Mesothelial cell of epicardium (in vitro differentiated cells): ENCODE measurements at places on chromosomes 13 and 19. TPM values are rescaled to one million over a fixed set of nuclear protein-coding genes. Genes with fewer than 3 reads are reported as not detected.

- no peaks in the 10 kb centered on the region for H3K4me1 ChIP-seq
- H3K27ac ChIP-seq: no peak overlapping the region
- H3K27me3 ChIP-seq: peaks cover 4% of the 10 kb centered on the region
- H3K36me3 ChIP-seq: no peaks in the 10 kb centered on the region
- H3K4me3 ChIP-seq: no peak overlapping the region
- DNase-seq: no peak
Measured at GRCh38 chr19:3851254-3852176, 17.3 kb downstream of the ZFR2 start.

DNA sequence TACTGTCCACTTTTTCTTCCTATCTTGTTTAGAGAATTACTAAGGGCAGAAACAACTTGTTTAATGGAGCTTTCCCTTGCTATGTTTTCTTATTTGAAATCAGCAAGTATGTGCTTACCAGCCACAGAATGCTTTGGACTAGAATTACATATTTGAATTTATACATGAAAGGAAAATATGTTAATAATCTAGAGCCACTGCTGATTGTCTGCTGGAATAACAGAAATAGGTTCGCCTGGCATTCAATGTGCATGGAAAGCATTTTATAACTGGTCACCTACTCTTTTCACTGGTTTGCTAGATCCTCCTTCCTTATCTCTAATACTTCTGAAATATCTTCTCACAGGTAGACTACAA, 8.0 kb downstream of the EFNB2 start:
- no peaks in the 10 kb centered on the region for H3K27me3 ChIP-seq
- peak overlapping the region; percentile 95 for H3K27ac ChIP-seq
- H3K4me3 ChIP-seq: peak overlapping the region; percentile 33
- H3K36me3 ChIP-seq: peaks cover 2% of the 10 kb centered on the region

- H3K4me1 ChIP-seq: peaks cover 3% of the 10 kb centered on the region
- no peaks in the 10 kb centered on the region for H3K27me3 ChIP-seq
- DNase-seq: no peak
- peaks cover 21% of the 10 kb centered on the region for H3K36me3 ChIP-seq
Measured at GRCh38 chr13:113327391-113327765, 30.3 kb downstream of the LAMP1 start.

- peaks cover 6% of the 10 kb centered on the region for H3K4me1 ChIP-seq
- peaks cover 38% of the 10 kb centered on the region for H3K36me3 ChIP-seq
- H3K27me3 ChIP-seq: no peaks in the 10 kb centered on the region
- H3K4me3 ChIP-seq: no peak overlapping the region
- H3K27ac ChIP-seq: no peak overlapping the region
Measured at GRCh38 chr19:53374288-53374687, 8.8 kb downstream of the ZNF525 start.

DNA sequence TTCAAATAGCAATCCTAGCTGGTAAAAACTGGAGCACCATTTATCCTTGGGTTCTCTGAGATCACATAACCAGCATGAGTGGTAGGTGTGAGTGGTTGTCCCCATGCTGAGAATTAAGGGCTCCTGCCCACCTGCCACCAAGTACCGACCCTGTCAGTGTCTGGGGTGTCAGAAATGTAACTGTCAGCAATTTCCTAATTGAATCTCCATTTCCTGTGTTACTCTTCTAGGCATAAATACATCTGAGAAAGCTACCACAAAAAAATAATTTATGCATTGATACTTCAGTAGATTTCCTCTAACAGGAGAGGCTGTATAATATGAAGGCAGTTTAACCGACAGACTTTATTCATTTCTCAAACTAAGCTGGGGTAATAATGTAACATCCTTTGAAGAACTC, 25.1 kb downstream of the CPB2 start:
- no peaks in the 10 kb centered on the region for H3K4me1 ChIP-seq
- H3K27me3 ChIP-seq: peaks cover 17% of the 10 kb centered on the region
- H3K4me3 ChIP-seq: no peak overlapping the region
- H3K36me3 ChIP-seq: no peaks in the 10 kb centered on the region
- H3K27ac ChIP-seq: no peak overlapping the region

DNA sequence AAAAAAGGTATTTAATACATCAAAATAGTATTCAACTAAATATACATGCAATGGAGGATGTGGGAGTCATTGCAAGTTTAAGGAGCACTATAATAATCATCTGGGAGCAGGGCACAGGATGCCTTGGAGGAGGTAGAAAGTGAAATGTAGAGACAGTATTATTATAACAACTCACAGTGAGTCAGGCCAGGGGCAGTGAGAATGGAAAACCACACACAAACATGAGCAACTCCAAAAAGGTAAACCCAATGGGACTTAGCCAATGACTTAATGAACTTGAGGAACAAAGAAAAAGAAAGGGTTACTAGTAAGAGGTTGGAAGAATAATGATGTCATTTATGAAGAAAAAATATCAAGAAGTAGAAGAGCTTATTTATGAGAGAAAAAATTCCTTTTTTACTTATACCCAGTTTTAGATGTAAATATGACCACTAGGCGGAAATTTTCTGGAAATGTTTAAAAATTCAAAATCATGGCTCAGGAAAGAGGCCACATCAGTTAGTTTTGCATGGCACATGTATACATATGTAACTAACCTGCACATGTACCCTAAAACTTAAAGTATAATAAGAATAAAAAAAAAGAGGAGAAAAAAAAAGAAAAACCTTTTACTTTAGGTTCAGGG, 389.3 kb downstream of the SUCLA2 start:
- DNase-seq: no peak
- H3K4me1 ChIP-seq: no peaks in the 10 kb centered on the region
- H3K27ac ChIP-seq: no peak overlapping the region
- H3K4me3 ChIP-seq: no peak overlapping the region
- H3K27me3 ChIP-seq: no peaks in the 10 kb centered on the region
- H3K36me3 ChIP-seq: no peaks in the 10 kb centered on the region

GRCh38 chr13:21202767-21203531, 26.5 kb downstream of the MRPL57 start:
- H3K4me3 ChIP-seq: no peak overlapping the region
- no peaks in the 10 kb centered on the region for H3K4me1 ChIP-seq
- DNase-seq: no peak
- no peaks in the 10 kb centered on the region for H3K27me3 ChIP-seq
- H3K27ac ChIP-seq: no peak overlapping the region

- no peak overlapping the region for H3K4me3 ChIP-seq
- no peaks in the 10 kb centered on the region for H3K36me3 ChIP-seq
- no peak for DNase-seq
- no peak overlapping the region for H3K27ac ChIP-seq
- H3K27me3 ChIP-seq: no peaks in the 10 kb centered on the region
Measured at GRCh38 chr13:39910041-39910440, 254.6 kb downstream of the COG6 start.

- DNase-seq: no peak
- H3K4me1 ChIP-seq: no peaks in the 10 kb centered on the region
- H3K27me3 ChIP-seq: peaks cover 23% of the 10 kb centered on the region
- no peak overlapping the region for H3K4me3 ChIP-seq
Measured at GRCh38 chr19:35195830-35196229, 32.7 kb downstream of the FAM187B start.

DNA sequence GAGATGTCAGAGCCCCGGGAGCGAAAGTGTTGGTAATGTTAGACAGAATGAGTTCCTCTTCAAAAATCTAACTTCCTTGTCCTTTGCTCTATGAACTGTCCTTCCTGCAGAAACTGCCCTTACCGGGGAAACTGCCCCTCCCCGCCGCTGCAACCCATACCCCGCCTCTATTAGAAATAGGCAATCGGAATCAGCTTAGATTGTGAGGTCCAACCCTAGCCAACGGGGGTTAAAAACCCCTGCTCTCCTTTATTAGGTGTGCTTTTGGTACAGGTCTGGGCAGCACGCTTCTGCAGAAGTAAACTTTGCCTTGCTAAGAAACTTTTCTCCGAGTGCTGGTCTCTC, 11.5 kb upstream of the CAPNS1 start:
- H3K27me3 ChIP-seq: no peaks in the 10 kb centered on the region
- no peak for DNase-seq
- peaks cover 8% of the 10 kb centered on the region for H3K36me3 ChIP-seq
- H3K4me3 ChIP-seq: peak overlapping the region; percentile 75

- peaks cover 4% of the 10 kb centered on the region for H3K36me3 ChIP-seq
- H3K4me1 ChIP-seq: peaks cover 20% of the 10 kb centered on the region
- H3K27ac ChIP-seq: no peak overlapping the region
- H3K4me3 ChIP-seq: no peak overlapping the region
- peaks cover 9% of the 10 kb centered on the region for H3K27me3 ChIP-seq
Measured at GRCh38 chr19:49335784-49336481, 727 bp downstream of the CD37 start.

- no peaks in the 10 kb centered on the region for H3K36me3 ChIP-seq
- H3K4me3 ChIP-seq: no peak overlapping the region
- H3K27ac ChIP-seq: no peak overlapping the region
- H3K27me3 ChIP-seq: peaks cover 47% of the 10 kb centered on the region
Measured at GRCh38 chr13:78875792-78876580, 217.0 kb upstream of the OBI1 start.

- peaks cover 14% of the 10 kb centered on the region for H3K36me3 ChIP-seq
- H3K27ac ChIP-seq: no peak overlapping the region
- H3K27me3 ChIP-seq: peaks cover 33% of the 10 kb centered on the region
- H3K4me1 ChIP-seq: peaks cover 5% of the 10 kb centered on the region
- no peak overlapping the region for H3K4me3 ChIP-seq
- DNase-seq: no peak
Measured at GRCh38 chr13:113162783-113163685, 4.6 kb downstream of the PROZ start.

DNA sequence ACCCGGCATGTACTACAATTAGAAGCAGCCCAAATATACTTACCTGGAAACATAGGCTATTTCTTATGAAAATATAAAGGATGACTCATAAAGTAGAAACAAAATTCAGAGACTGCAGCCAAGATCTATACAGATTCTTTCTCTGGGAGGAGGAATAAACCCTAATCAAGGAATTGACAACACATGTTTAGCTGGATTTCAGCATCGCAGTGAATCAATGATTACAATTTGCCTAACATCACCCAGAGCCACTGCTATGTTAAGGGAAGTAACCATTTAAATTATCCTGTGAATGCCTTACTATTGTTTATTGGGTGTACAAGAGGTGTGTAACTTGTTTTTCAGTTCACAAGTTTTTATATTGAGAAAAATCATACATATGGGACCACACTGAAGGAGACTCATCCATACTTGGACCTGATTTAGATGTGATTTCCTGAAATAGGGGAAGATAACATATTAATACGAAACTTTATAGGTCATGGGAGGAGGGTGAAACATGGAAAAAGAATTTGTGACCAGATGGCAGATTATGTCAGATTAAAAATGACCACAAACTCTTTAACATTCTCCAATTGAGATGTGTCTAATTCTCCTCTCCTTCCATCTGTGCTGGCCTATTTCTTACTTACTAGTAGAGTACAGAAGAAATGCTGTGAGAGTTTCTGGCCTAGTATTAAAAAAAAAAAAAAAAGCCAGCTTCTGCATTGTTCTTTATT, 1168.4 kb downstream of the SLITRK1 start:
- no peak for DNase-seq
- H3K27me3 ChIP-seq: no peaks in the 10 kb centered on the region
- H3K27ac ChIP-seq: no peak overlapping the region
- no peaks in the 10 kb centered on the region for H3K36me3 ChIP-seq

GRCh38 chr13:102872131-102872530, 26.3 kb downstream of the ERCC5 start:
- peaks cover 43% of the 10 kb centered on the region for H3K36me3 ChIP-seq
- H3K27ac ChIP-seq: no peak overlapping the region
- DNase-seq: no peak
- H3K4me3 ChIP-seq: no peak overlapping the region

DNA sequence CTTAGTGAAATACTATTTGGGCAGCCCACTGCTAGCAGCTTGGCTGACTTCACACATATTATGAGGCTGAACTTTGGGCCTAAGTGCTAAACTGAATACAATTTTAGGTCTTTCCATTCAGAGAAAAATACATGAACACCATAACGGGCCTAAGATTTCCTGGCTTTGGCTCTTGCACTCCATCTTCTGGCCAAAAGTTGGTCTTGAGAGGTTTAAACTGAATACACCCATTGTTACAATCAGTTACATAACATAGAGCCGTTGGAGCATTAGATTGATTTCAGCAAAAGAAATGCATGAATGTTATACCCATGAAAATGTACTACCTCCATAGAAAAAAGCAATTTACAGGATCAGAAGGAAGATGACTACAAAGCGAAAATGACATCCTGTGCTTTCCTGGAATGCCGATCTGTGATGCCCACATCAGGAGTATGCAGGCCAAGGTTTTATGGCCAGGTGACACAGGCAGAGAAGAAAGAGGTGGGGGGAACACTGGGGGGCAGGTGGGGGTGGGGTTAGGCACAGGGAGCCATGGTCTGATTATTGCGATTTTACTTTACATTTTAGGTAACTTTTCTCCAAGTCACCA, 11.1 kb upstream of the SHISA2 start:
- H3K36me3 ChIP-seq: no peaks in the 10 kb centered on the region
- H3K27me3 ChIP-seq: peaks cover 1% of the 10 kb centered on the region
- H3K27ac ChIP-seq: no peak overlapping the region
- H3K4me3 ChIP-seq: no peak overlapping the region

DNA sequence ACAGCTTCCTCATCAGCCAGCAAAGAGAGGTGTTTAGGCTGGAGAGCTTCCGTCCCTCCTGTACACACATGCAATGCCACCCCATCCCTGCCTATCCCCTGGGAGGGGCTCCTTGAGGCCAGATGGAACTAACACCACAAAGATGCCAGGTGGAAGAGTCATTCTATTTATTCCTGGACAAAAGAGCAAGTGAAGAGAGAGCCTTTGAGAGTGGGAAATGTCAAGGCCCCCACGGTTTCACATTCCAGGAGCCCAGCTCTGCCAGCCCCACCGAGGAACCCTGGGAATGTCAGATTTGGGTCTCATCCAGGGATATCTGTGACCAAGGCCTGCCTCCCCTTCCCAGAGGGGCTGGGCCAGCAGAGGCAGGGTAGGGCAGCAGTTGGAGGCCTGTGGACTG, 30.8 kb upstream of the IGFL1 start:
- no peak overlapping the region for H3K27ac ChIP-seq
- DNase-seq: no peak
- H3K27me3 ChIP-seq: peaks cover 10% of the 10 kb centered on the region
- H3K4me3 ChIP-seq: no peak overlapping the region

ZNF536 gene
- total RNA-seq: 8.3 to 9.2 TPM (median 8.6 TPM) in 3 replicates

KATNAL1 gene
- total RNA-seq: 26.0 to 30.5 TPM (median 26.8 TPM) in 3 replicates

GPATCH1 gene
- 10.5 to 13.5 TPM (median 10.7 TPM) in 3 replicates for total RNA-seq

ZNF439 gene
- total RNA-seq: 6.2 to 8.8 TPM (median 6.4 TPM) in 3 replicates

PCSK4 gene
- 20.9 to 24.0 TPM (median 22.6 TPM) in 3 replicates for total RNA-seq

CABP5 gene
- total RNA-seq: not detected in 3 replicates

USF2 gene
- 135 to 154 TPM (median 137 TPM) in 3 replicates for total RNA-seq

STK11 gene
- total RNA-seq: 71.7 to 73.0 TPM (median 71.8 TPM) in 3 replicates

CGB2 gene
- total RNA-seq: 0.71 to 4.7 TPM (median 1.2 TPM) in 3 replicates

CERS1 gene
- total RNA-seq: 8.5 to 9.4 TPM (median 8.8 TPM) in 3 replicates
